Adipose tissue (tissue), 3 donors: ENCODE measurements at places on chromosomes 2 and 18. TPM values are rescaled to one million over a fixed set of nuclear protein-coding genes. Genes with fewer than 3 reads are reported as not detected.

Gene KRTCAP3
- 52.8 TPM for polyA plus RNA-seq

Gene APLF
- polyA plus RNA-seq = 0.94 TPM

Gene DES
- 18.9 TPM for polyA plus RNA-seq

Gene LAPTM4A
- polyA plus RNA-seq = 266 TPM

Gene SCYGR8
- polyA plus RNA-seq = not detected

Gene ACVR1
- polyA plus RNA-seq = 7.7 TPM

Gene LCT
- 0.11 TPM for polyA plus RNA-seq

Gene MC4R
- polyA plus RNA-seq = not detected

Gene LINC00305
- polyA plus RNA-seq = not detected

Gene RGPD3
- 0.15 TPM for polyA plus RNA-seq

Gene RBBP8
- 13.5 TPM for polyA plus RNA-seq

Gene PUS10
- 2.5 TPM for polyA plus RNA-seq

Gene UGT1A5
- not detected for polyA plus RNA-seq
